ENCODE measurements at places on chromosomes 7 and 10. TPM values are rescaled to one million over a fixed set of nuclear protein-coding genes. Genes with fewer than 3 reads are reported as not detected.

- DNase-seq, result peak; percentile 86
- peak overlapping the region; percentile 27 for H3K27ac ChIP-seq
- H3K4me1 ChIP-seq, result peaks cover 46% of the 10 kb centered on the region
These were observed 33.4 kb downstream of the XPNPEP1 start for GRCh38 chr10:109889867-109890266.

GRCh38 chr7:2735744-2736143 is 47.7 kb downstream of the AMZ1 start:
- H3K36me3 ChIP-seq, result no peaks in the 10 kb centered on the region
- no peak overlapping the region for H3K27ac ChIP-seq
- no peak overlapping the region for H3K4me3 ChIP-seq
- DNase-seq, result no peak
- H3K4me1 ChIP-seq, result no peaks in the 10 kb centered on the region

DNA sequence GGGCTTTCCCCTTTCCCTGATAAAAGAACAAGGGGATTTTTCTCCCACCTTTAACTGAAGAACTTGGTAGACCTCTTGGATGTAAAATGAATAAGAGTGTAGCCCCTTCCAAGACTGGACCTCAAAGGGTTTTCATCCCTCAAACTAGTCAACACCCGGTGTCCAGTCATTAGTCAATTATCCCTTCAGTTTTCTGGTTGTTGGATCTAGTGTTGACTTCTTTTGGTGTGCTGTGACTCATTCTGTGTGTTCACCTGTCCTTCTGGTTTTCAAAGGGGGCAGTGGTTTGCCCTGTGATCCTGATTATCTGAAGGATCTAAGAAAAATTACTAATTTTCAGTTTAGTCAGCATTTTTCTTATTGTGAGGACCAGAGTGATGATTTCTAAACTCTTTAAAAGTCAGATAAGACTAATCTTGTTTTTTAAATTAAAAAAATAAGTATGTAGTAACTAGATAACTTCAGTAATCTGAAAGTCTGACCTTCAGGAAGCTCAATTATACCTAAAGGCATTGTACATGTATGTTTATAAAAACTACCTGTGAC is 583.5 kb downstream of the CNTNAP2 start:
- H3K27ac ChIP-seq, result no peak overlapping the region
- no peaks in the 10 kb centered on the region for H3K4me1 ChIP-seq
- no peak overlapping the region for H3K4me3 ChIP-seq
- no peaks in the 10 kb centered on the region for H3K36me3 ChIP-seq

DNA sequence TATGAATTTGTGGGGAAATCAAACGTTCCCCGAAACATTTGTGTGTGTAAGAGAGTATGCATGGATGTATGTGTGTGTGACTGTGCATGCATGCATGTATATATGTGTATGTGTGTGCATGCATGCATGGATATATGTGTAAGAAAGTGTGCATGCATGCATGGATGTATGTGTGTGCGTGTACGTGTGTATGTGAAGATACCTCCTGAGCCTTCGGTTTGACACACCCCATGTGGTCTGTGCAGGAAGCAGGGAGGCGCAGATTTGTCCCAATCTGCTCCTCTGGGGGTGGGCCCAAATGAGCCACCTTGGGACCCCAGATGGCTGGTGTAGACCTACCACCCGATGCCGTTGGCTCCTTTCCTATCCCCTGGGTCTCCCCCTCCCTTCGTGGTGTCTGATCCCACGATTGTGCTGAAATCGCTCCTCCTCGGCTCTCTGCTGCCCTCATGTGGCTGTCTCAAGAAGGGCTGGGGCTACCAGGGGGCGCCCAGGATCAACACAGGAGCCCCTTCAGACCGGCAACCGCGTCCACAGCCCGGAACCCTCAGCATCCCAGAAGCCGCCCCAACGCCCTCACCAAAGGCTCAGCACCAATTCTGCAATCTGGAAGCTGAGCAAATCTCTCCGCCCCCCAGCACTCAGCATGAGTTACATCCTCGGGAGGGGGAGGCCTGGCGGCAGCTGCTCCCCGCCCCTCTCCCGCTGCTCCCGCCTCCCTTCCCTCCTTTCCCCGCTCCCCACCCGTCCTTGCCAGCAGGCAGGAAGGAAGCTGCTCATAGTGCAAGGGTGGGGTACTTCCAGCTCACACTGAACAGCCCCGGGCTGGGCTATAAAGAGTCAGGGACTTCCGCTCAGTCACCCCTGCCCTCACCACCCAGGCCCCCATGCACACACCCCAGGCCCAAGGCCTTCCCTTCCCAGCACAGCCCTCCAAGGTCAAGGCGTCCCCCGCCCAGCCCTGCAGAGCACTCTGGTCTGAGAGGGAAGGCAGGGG is 2.3 kb upstream of the NOS3 start:
- no peaks in the 10 kb centered on the region for H3K4me1 ChIP-seq
- peak; percentile 43 for DNase-seq
- H3K27ac ChIP-seq, result no peak overlapping the region
- H3K36me3 ChIP-seq, result no peaks in the 10 kb centered on the region
- H3K4me3 ChIP-seq, result no peak overlapping the region
- no peaks in the 10 kb centered on the region for H3K27me3 ChIP-seq

DNA sequence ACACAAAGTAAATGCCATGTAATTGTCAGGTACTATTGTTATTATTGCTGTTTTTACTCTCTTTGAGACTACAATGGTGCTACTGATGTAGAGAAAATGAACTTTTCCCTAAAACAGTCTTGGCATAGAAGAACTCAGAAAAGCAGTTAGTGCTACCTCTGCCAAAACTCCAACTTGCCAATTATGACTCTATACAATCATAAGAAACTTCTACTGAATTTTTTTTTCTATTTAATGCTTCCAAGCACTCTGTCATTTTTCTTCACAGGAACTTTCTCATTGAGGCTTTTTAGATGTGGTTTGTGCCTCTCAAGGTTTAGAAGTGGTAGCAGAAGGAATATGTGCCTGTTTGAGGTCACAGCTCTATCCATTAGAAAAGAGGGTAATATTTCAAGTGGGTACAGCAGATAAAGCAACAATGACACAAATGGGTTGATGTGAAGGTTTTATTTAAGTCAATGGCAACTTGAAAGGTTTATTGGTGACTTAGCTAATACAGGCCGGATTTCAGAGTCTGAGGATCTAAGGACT is 64.0 kb upstream of the FERD3L start:
- no peak overlapping the region for H3K4me3 ChIP-seq
- no peak for DNase-seq
- no peaks in the 10 kb centered on the region for H3K27me3 ChIP-seq
- H3K4me1 ChIP-seq, result no peaks in the 10 kb centered on the region
- no peaks in the 10 kb centered on the region for H3K36me3 ChIP-seq

DNA sequence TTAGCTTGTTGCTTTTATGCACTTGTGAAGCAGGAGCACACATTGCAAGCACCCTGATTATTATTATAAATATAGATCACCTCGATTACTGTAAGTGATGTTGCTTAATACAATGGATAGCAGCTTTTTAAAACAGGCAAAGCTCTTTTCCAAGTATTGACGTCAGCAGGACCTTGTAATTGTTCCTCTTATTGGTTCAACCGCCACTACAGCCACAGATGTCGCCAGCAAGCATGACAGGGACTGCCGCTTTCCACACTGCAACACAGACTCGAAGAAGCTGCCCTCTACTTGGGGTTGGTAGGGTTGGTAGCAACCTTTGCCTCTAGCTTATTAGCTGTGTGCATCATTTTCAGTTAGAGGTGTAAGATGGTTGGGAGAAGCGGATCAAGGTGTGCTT is 167.6 kb downstream of the ZNF365 start:
- DNase-seq, result no peak
- H3K27me3 ChIP-seq, result no peaks in the 10 kb centered on the region
- H3K36me3 ChIP-seq, result no peaks in the 10 kb centered on the region
- no peak overlapping the region for H3K4me3 ChIP-seq

GRCh38 chr7:46071601-46072000 is 150.5 kb upstream of the IGFBP3 start:
- no peaks in the 10 kb centered on the region for H3K27me3 ChIP-seq
- peak overlapping the region; percentile 17 for H3K27ac ChIP-seq
- H3K4me3 ChIP-seq, result no peak overlapping the region
- H3K4me1 ChIP-seq, result peaks cover 17% of the 10 kb centered on the region

DNA sequence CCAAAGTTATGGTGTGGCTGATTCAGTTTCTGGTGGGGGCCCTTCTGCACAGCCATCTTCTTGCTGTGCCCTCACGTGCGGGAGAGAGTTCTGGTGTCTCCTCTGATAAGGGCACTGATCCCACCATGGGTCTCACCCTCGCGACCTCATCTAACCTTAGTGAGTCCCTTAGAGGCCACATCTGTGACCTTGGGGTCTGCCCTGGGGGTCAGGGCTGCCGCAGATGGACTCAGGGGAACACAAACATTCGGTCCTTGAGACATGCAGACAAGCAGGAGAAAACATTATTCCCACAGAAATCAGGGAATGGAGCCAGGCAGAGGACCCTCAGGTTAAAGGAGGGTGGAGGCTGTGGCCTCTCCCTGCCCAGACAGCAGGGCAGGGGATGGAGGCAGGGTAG is 177.9 kb downstream of the DNAJB6 start:
- DNase-seq, result no peak
- no peak overlapping the region for H3K27ac ChIP-seq
- H3K4me3 ChIP-seq, result no peak overlapping the region
- H3K36me3 ChIP-seq, result no peaks in the 10 kb centered on the region

DNA sequence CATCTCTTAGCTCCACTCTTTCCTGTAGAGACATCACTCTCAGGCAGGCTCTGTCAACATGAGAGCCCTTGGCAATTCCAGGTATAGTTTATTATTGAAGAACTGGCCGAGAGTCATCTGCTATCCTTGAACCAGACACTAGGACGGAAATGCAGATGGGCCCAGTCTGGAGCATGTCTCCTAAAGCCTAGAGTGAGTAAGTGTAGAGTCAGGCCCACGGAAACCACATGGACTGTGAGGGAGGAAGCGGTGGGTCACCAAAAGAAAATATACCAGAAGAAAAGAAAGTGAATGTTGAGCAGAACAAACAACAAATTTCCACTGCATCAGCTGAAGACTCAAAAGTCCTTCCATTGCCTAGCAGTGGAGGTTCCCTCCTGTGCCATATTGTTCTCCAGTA is 15.7 kb upstream of the RELN start:
- no peak overlapping the region for H3K27ac ChIP-seq
- DNase-seq, result no peak
- no peaks in the 10 kb centered on the region for H3K4me1 ChIP-seq
- H3K4me3 ChIP-seq, result no peak overlapping the region
- no peaks in the 10 kb centered on the region for H3K36me3 ChIP-seq
- no peaks in the 10 kb centered on the region for H3K27me3 ChIP-seq

DNA sequence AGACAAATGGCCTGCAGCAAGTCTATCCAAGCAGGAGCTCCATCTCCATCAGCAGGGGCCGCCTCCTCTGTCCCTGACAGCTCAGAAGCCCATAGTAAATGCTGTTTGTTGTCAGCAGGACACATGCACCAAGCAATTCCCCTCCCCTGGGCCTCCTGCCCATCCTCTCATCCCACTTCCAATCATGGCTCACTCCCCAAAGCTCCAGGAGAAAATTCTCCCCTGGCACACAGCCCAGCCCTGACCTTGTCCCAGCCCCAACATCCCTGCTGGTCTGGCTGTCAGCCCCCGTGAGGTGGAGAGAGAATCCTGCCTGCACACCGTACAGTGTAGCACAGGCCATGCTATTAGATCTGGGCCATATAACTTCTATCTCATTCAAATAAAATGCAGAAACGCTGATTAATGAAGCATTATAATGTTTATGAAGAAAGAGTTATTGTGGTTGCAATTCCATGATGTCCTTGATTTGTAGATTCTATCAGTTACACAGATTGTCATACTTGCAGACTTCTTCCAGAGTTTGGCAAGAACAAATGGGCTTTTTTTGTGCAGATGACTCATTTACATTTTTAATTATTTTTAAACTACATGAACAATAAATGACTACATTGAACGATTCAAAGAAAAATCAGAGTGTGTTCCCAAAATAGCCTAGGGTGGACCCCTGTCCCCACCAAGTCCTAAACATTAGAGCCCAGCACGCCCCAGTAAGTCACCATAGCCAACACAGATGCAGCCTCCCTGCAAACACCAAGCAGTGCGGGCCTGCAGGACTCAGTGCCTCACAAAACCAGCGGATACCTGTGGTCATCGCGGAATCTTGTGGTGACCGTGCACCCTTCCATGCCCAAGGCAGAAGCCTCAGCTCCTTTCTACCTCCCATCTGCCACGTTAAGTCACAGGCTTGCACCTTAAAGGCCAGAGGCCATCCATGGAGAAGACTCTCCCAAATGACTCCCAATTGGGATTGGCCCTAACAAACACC is 70.1 kb downstream of the COBL start:
- DNase-seq, result no peak
- H3K4me1 ChIP-seq, result no peaks in the 10 kb centered on the region
- no peaks in the 10 kb centered on the region for H3K27me3 ChIP-seq
- H3K27ac ChIP-seq, result no peak overlapping the region
- no peak overlapping the region for H3K4me3 ChIP-seq
- H3K36me3 ChIP-seq, result no peaks in the 10 kb centered on the region

DNA sequence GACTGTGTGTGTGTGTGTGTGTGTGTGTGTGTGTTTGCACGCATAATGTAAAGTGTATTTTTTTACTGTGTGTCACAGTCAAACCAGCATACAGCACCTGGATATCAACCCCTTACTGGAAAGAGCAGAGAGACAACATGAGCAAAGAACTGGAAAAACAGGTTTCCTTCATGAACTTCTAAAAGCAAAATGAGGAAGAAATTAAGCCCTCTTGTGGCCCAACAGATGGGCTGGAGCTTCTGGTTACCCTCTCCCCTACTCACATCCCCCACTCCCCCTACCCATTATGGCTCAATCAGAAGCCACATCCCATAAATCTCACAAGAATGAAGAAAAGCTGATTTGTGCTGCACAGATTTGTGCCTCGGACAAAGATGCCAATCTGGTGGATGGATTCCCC is 36.2 kb downstream of the PDE1C start:
- H3K4me1 ChIP-seq, result peaks cover 41% of the 10 kb centered on the region
- no peak for DNase-seq
- H3K36me3 ChIP-seq, result no peaks in the 10 kb centered on the region
- H3K27ac ChIP-seq, result no peak overlapping the region
- no peak overlapping the region for H3K4me3 ChIP-seq
- H3K27me3 ChIP-seq, result no peaks in the 10 kb centered on the region

GRCh38 chr7:128814499-128814898 is 15.7 kb upstream of the FLNC start:
- no peak overlapping the region for H3K4me3 ChIP-seq
- H3K4me1 ChIP-seq, result peaks cover 11% of the 10 kb centered on the region
- H3K27me3 ChIP-seq, result peaks cover 4% of the 10 kb centered on the region
- no peaks in the 10 kb centered on the region for H3K36me3 ChIP-seq

LEP gene
- polyA plus RNA-seq, result 0.09 TPM

SPOCK2 gene
- polyA plus RNA-seq, result 0.04 TPM

NUTM2A gene
- polyA plus RNA-seq, result not detected

All from GM23248 (cell line).